Stimulated activated CD8-positive, alpha-beta memory T cell treated with anti-CD3 and anti-CD28 coated beads, Interleukin-4, amount 100 ng/mL, for 4 hours (primary cell): ENCODE measurements at places on chromosomes 2 and 18.
A peak's percentile ranks its signal among the peaks of the same experiment; 100 is the strongest.

DNA sequence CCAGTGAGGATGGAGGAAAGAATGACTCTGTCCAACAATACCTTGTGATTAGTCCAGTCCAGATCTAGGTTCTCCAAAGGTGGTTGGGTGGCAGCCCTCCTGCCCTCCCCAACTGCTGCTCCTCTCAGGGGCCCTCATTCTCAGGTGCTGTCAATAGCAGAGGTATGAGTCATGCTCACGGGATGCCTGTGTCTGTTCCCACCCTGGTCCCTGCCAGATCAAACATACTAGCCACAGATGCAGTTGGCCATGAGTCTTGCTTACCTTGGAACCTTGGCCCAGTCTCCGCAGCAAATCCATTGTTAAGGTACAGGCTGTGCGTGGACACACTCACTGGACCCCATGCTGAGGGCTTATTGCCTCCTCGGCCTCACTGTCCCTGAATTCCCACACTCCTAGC lies 24.9 kb upstream of the RPIA start:
- DNase-seq = no peak

DNA sequence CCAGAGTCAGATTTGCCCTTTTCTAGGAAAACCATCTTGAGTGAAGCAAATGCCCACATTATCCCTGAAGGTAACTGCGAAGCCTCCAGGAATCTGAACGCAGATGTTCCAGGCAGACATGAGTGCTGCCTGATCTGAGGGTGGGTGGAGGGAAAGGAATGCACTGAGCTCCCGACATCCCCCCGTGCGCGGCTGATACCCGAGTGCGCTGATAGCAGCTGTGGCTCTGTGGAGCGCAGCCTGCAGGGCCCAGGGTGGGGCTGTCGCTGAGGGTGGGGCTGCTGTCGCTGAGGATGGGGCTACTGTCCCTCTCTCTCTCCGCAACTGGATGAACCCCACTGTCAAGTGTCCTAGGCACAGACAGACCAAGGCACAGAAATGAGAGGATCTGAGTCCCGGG lies 82.4 kb downstream of the GFPT1 start:
- DNase-seq = no peak

GRCh38 chr2:230578106-230578505 lies 134.5 kb upstream of the CAB39 start:
- no peak for DNase-seq

DNA sequence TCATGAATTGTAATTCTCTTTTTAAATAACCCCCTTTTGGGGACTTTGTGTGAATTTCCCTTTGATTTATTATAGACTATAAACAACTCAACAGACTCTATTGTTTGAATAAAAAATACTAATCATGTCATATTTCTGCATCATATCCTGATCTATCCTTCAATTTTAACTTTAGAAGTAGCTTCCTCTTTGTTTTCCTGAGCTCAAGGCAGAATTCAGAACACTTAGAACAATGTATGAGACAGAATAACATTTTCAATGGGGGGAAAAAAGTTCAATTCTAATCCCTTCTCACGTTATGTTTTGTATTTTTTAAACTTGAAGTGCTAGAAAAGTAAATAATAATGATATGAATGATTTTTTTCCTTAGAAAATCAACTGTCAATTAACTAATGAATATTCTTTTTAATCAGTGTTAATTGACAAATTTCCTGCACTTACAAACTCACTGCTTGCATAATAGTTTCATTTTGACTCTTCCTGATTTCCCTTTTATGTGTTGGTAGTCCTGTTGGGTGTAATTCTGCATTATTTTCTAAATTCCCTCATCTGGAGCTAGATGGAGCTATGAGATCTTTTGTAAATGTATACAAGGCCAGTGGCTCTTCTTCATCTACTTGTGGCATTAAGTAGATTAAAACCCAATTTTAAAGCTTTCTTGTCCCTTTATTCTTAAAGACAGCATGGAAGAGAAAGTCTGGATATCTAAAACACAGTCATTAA lies 326.1 kb downstream of the PARD3B start:
- DNase-seq = no peak

DNA sequence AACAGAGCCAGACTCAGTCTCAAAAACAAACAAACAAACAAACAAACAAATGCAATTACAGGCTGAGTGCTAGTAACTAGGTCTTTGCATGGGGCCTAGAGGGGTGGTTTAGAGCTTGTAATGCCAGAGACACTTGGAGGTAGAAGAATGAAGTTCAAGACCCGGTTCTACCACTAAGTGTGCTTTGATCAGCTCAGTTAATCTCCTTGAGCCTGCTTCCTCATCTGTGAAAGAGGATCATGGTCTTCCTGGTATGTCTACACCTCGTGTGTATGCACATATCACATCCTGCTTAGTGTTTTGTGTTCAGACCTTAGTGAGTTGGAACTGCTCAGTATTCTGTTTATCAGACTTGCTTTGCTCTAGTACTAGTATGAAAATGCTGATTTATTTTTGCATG lies 4.8 kb upstream of the ATP6V1C2 start:
- no peak for DNase-seq

GRCh38 chr2:50895041-50895440 lies 136.9 kb downstream of the NRXN1 start:
- no peak for DNase-seq

- DNase-seq = no peak
Measured at GRCh38 chr2:191244350-191244749, 854 bp upstream of the MYO1B start.

DNA sequence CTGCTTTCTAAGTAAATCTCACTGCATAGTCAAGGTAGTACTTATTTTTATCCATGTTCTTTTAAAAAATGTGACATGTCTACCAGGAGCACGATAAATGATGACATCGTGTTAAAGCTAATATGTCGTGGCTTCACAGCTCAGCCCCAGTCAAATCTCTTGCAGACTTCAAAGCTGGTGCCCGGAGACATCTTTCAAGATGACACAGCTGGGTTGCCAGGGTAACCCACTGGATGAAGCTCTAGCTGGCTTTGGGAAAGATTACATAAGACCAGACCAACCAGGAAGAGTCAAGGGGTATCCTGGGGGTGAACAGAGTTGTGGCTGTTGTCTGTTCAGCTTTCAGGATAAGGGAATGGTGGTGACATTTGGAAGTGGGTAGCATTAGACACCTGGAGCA lies 67.8 kb downstream of the VSNL1 start:
- DNase-seq = no peak

GRCh38 chr2:187922846-187923245 lies 368.6 kb upstream of the TFPI start:
- DNase-seq = no peak

GRCh38 chr2:37389989-37390765 lies 45.7 kb downstream of the QPCT start:
- peak; percentile 35 for DNase-seq

DNA sequence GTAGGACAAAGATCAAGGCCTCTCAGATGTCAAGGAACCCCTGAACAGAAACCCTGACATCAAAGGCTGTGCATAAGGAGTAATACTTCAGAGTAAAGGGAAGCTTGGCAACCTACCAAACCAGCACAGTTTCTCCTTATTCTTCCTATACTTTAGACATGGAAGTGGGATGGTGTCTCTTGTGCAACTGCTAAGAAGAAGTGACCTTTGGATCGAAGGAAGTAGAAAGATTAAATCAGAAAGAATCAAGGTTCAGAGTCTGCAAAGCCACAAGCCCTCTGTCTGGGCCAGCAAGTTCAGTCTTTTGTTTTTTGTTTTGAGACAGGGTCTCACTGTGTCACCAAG lies 66.2 kb upstream of the SLC39A10 start:
- no peak for DNase-seq

DNA sequence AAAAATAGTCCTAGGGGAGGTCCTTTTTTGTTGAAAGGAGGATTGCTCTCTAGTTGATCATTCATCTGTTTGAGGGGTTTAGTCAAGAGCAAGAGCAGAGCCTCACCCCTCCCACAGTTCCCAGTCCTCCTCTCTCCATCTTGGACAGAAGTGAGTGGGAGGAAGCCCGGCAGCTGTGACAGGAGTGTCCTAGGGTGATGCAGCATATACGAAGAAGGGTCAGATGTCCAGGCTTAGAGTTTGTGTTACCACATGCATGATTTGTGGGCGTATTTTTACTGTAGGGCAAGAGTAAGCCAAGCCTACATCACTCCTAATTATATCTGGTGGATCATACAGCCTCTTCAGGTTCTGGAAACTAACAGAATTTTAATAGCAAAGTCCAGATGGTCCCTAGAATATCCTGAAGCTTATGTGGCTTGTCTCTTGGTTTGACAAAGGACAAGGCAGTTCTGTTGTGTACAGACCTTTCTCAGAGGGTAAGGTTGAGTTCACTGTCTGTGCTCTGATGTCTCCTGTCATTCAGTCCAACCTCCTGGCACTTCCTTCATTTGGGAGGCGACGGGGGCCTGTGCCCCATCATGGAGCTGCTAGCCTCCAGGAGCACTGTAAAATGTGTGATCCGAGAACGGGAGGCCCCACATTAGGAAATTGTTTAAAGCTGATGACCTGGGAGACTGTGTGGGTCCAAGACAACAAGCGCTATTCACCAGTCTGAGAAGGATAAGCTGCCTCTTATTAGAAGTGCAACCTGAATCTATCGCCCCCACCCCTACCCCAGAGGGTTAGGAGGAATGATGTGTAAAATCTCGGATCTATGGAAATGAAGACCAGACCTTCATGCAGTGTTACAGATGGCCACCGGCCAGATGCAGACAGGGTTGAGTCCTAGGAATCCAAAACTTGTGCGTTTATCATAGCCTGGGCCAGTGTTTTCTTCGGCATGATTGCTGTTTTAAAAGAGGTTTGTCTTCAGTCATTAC lies 6.9 kb downstream of the CEP68 start:
- DNase-seq = no peak

DNA sequence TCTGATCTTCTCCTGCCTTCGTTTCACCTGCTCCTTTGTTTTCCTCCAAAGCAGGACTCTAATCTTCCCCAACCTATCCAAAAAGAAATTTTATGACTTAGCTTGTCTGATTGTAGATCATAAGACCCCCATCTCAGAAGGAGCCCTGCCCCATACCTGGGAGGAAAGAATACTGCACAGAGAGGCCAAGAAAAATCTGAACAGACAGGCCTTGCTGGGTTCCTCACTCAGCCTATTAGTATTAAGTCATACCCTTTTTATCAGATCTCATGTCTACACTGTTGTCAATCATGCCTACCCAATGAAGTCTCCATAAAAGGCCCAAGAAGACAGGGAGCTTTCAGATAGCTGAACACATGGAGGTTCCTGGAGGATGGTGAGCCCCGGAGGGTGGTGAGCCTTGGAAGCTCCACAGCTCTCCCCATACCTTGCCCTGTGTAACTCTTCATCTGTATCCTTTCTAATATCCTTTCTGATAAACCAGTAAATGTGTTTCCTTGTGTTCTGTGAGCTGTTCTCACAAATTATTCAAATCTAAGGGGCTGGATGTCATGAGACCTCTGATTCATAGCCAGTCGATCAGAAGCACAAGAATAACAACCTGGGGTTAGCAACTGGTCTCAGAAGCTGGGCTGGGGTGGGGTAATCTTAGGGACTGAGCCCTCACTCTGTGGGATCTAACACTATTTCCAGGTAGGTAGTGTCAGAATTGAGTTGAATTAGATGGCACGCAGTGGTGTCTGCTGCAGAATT lies 108.8 kb downstream of the SPOPL start:
- no peak for DNase-seq

- no peak for DNase-seq
Measured at GRCh38 chr2:50401772-50402653, 629.9 kb downstream of the NRXN1 start.

- DNase-seq = no peak
Measured at GRCh38 chr18:55485666-55486065, 102.3 kb downstream of the TCF4 start.

DNA sequence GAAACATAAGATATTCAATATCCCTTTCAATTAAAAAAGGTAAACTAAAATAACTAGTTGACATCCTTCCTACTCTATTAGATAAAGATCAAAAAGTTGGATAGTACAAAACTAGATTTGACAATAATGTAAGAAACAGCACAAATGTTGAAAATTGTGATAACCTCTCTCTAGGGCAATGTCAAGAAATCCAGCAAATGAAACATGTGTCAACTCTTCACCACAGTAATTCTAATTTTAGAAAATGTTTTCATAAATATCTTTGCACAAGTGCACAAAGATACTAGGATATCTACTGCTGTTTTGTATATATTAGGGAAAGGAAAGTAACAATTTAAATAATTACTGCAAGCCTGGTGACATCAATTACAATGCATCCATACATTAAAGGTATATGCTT lies 1220.1 kb downstream of the LRP1B start:
- no peak for DNase-seq
